ENCODE measurements at places on chromosomes 16 and 17.

GRCh38 chr16:72932050-72932449 is 115.9 kb downstream of the ZFHX3 start:
- DNase-seq = no peak

GRCh38 chr17:55303701-55304145 is 39.0 kb downstream of the HLF start:
- DNase-seq = no peak

DNA sequence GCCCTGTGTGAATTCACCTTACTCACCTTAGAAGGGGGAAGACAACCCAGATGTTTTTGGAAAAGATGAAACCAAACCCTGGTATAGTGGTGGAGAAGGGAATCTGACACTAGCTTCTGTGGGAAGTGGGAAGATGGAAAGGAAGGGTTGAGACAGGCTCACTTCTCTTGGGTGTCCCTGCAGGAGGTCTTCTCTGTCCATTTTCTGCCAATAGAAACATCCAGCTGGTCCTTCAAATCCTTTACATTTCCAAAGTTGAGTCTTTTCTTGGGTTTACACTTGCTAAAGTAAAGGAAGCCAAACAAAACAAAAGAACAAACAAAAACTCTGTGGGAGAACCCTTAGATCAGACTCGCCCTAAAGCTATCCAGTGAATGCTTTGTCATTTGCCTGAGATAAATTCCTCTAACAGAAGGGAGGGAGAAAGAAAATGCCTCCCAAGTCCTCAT is 10.2 kb downstream of the HOXB1 start:
- DNase-seq = no peak

- DNase-seq = no peak
Observed at GRCh38 chr16:84254062-84254461, 14.2 kb upstream of the KCNG4 start.

DNA sequence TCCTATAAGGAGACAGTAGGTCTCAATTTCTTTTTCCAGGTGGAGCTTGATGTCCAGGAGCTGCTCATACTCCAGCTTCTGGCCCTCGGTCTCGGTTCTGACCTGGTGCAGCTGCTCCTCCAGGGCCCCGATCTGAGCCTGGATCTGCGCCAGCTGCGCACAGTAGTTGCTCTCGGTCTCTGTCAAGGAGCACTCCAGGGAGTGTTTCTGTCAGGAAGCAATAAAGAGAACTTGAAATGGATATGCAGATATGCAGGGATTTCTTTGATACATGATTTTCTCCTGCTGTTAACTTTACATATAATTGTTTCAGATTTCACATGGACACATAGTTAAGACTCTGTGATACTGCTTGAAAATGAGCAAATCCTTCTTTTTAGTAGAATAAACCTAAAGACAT is 4.7 kb downstream of the KRT25 start:
- DNase-seq = no peak
